ENCODE measurements at places on chromosomes 2 and 18.
A peak's percentile ranks its signal among the peaks of the same experiment; 100 is the strongest.

- DNase-seq: peak; percentile 86
These were observed 100.5 kb upstream of the ITPRID2 start for GRCh38 chr2:181790716-181791649.

DNA sequence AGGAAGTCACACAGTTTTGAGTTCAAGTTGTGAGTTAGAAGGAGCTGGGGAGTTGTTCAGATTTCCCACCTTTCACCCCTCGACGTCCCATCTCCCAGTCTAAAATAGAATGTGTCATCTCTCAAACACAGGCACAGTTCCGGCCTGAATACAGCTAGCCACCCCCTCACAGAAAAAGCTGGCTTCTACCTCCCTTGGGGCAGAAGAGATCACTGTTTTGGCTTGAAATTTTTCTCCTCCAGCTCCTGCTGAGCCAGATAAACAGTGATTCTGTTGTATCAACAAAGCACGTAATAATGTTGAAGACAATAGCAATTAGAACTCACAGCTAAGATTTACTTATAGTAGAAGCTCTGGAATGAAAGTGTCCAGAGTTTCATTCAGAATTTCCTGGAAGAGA lies 74.7 kb downstream of the KIAA2012 start:
- DNase-seq: peak; percentile 41

DNA sequence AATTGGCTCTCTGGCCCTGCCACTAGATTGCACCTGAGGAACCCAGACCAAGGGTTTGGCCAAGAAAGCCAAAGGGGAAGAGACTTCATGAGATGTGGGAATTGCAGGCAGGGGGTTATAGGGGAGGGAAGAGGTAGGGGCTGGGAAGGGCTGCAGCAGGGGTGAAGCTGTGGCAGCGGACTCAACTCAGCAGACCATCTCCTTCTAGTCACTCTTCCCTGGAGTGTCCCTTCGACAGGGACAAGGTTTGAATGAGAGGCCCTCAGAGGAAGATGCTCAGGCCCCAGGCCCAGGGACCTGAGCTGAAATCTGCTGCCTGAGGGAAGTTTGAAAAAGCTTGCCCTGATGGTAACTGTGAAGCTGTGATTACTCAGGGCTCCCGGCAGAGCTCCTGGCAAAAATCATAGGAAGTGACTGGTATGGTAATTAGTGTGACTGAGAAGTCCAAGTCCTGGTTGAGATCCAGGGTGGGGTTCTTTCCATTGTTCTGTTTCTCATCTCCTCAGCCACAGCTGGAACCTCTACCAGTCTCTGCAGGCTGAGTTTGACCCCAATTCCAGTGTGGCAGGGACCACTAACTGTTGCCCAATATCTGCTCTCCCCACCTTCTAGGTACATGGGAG lies 300.9 kb downstream of the CYP26B1 start:
- DNase-seq: peak; percentile 77

DNA sequence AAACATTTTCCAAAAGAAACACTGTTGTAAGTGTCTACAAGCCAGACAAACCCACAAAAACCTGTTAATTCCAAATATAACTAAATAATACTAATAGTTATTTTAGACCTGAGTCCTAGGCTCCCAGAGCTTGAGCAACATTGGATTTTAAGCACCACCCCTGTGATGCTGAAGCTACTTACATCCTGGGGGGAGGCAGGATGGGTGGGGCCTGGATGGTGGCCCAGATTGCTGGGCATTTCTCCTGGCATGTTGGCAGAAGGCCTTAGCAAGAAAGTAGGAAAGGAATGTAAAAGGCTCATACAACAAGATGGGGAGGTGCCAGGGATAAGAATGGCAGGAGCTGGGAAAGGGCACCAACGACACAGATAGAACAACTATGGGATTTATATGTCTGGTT lies 50.7 kb upstream of the OTX1 start:
- DNase-seq: peak; percentile 80

DNA sequence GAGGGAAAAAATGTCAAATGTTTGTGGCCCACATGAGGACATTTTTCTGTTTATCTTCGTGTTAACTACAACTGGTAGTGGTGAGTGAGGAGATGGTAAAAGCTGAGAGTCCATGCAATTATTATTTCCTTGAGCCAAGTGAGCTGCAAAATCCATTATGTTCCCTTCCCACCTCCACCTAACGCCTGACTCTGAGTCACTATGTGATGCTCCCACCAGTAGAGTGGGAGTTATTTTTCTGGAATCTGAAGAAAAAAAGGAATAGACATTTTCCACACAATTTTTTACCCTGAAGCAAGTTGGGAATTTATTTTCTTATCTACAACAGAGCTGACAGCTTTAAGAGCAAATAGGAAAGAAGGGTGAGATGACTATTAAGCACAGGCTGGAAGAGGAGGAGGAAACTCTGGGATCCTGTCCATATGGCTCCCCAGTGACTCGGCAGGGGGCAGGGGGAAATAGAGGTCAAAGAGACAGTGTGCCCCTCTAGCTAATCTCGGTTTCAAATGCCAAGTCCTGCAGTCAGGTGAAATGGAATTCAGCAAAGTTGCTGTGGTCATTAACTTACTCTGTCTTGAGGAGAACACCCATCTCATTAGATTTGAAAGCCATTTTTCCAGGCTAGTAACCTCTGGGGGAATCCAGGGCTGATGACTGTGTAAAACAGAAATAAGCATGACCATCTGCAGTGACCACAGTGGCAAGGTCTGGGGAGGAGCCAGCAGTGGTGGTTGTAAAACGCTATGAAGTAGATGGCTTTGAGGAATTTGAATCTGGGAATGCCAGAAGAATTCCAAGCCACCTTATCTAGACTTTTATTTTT lies 463.9 kb downstream of the STK39 start:
- no peak for DNase-seq

- DNase-seq: no peak
These were observed 316.2 kb upstream of the MGAT5 start for GRCh38 chr2:133937669-133938068.

- no peak for DNase-seq
These were observed 56.2 kb downstream of the EDAR start for GRCh38 chr2:108932736-108933332.

GRCh38 chr2:70560442-70560841 lies 6.8 kb upstream of the TGFA start:
- DNase-seq: no peak

DNA sequence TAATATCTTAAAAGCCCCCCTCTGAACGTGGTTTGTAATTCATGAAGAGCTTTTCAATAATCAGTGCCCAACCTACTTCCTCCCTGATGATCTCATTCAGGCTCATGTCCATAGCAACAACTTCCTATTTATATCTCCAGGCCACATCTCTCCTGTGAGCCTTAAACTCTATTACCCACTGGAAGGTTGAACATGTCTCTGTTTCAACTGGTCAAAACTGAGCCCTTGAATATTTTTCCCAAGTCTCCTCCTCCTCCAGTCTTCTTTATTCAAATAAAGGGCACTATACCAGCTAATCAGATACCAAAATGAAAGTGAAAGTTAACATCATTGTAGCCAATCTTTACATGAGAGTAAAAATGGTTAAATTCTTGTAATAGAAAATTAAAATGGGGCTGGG lies 63.7 kb upstream of the ITGA4 start:
- peak; percentile 62 for DNase-seq

- DNase-seq: no peak
These were observed 48.9 kb upstream of the HPCAL1 start for GRCh38 chr2:10253596-10254372.

- DNase-seq: no peak
These were observed 112.6 kb upstream of the STPG4 start for GRCh38 chr2:47267711-47268086.

DNA sequence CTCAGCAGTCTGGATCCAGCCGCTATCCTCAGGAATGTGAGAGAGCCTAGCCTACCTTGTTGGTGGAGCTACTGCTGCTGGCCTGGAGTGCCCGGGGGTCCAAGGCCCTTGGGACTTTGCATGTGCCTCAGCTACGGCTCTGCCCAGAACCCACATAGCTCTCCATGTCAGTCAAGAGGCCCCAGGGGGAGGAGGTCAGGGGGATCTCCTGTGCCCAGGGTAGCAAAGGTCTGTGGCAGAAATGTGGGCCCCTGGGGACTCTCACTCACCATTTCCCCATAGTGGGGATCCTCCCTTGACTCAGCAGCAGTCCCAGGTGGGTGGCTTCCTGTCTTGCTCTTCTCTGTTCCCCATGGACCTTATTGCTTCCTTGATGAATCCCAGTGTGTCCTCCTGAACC lies 342.7 kb upstream of the CHAC2 start:
- DNase-seq: no peak

DNA sequence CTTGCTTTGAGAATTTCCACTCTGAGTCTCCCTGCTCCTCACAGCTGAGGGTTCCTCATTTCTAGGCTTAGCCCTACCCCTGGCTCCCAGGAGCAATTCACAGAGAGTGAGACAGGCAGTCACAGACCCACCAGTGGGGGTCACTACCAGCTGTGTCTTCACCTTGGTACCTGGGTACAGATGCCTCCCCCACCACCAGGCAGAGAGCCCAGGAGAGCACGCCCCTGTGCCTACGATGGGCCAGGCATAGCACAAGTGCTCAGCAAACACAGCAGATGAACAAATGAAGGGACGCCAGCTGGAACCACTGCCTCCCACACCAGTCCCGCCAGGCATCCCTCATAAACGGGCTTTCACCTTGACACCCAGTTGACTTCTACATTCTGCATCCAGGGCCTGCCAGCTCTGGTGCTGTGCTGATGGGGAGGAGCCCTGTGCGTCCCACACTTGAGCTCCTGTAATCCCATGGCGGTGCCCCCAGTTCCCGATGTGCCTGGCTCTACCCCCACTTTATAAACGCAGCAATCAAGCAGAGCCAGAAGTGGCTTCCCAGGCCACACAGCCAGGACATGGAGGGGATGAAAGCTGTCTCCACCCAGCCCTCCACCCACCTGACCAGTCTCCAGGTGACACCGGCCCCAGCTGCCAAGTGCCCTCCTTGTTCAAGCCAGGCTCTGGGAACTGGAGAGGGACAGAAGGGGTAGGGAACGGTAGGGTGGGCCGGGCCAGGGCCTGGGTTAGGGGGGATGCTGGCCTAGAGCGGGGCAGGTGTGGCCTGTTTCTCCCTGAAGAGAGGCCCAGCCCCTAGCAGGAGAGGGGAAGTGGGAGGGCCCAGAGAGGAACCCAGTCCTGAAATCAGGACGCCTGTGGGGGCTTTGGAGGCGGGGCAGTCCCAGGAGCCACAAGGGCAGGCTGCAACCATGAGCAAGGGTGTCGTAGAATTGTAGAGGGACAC lies 42.5 kb downstream of the SCTR start:
- no peak for DNase-seq

GRCh38 chr2:101720732-101721131 lies 23.2 kb downstream of the MAP4K4 start:
- peak; percentile 66 for DNase-seq

DNA sequence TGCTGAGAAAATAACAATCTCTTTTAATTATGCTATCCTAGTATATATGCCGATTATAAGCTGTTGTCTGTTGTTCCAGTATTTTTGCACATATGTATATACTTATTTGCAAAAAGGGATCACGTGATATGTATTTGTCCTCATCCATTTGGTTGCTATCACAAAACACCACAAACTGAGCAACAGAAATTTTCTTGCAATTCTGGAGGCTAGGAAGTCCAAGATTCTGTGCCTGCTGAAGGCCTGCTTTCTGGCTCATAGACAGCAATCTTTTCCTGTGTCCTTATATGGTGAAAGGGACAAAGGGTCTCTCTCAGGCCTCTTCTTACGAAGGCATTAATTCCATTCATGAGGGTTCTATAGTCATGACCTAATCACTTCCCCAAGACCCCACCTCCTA lies 186.5 kb downstream of the LPIN1 start:
- no peak for DNase-seq

GRCh38 chr2:144675731-144676130 lies 155.8 kb upstream of the ZEB2 start:
- no peak for DNase-seq

DNA sequence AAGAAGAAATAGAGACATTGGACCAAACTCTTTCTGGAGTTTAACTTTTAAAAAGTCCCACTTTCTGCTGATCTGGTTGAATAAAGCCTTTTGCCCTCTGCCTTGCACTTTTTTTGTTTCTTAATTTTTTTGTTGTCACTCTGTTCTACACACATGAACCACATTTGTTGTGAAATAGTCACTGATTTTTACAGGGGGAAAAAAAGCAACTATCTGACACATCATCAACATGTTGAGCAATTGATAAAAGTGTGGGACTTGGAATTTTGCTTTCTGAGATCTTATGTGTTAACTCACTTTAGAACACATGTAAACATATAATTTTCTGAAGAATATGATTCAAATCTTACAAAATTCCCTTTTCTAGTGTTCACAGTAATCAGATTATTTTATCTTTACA lies 414.8 kb upstream of the FIGN start:
- peak; percentile 22 for DNase-seq

- DNase-seq: peak; percentile 95
These were observed 7.2 kb downstream of the SMYD1 start for GRCh38 chr2:88074854-88075292.

- DNase-seq: peak; percentile 64
These were observed 168.1 kb upstream of the NCK2 start for GRCh38 chr2:105576440-105577241.

DNA sequence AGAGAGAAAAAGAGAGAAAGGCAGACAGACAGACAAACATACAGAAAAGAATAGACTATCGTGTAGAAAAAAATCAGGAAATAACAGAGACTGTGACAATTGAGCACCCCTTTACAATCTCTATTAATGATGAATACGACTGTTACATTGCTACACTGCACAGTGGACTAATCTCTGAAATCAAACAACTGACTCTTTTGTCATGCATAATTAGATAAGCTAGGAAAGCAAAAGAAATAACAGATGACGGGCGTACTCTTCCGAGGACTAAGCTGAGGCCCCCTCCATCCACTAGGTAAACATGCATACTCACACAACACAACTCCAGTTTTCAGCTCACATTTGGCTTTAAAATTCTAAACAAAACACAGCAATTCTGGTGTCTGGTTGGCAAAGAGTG lies 267.0 kb downstream of the NOL4 start:
- no peak for DNase-seq

DNA sequence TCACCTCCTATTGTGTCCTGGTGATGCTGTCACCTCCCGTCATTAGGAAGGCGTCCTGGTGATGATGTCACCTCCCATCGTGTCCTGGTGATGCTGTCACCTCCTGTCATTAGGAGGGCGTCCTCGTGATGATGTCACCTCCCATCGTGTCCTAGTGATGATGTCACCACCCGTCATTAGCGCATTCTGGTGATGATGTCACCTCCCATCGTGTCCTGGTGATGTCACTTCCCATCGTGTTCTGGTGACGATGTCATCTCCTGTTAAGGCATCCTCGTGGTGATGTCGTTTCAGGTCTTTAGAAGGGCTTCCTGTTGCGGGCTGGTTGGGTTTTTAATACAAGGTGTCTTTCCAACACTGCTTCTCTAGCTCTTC lies 40.7 kb downstream of the CTDP1 start:
- DNase-seq: no peak
